ENCODE measurements at places on chromosomes 13 and 19.

- no peak for DNase-seq
Observed at GRCh38 chr13:111973605-111974340, 93.2 kb upstream of the SOX1 start.

DNA sequence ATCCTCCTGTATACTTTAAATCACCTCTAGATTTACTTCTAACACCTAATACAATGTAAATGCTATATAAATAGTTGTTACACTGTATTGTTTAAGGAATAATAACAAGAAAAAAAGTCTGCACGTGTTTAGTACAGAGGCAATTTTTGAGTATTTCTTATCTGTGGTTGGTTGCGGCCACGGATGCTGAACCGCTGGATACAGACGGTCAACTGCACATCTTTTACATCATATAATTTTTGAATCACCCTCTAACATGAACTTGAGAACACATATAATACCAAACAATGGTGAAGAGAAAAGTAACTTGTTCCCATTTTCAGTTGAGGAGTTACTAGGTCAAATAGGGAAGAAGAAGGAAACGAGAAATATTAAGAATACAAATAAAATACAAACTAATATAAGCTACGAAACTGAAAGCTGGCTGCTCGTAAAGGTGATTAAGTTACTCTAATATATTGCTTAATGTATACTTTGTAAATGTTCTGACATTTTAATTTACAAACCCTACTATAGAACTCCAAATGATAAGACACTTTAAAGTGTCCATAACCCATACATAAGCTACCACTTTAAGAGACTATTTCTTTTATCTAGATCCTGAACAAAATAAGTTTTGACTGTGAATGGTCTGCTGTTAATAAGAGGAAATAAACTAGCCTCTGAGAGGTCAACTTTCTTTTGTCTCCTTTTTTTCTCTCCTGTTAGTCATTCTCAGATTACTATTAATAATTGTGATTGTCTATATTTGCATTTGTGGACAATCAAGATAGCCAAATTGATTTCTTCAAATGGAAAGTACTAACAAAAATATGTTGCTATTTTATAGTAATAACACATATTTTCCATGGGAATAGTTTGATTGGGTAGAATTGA lies 457.4 kb downstream of the DIAPH3 start:
- no peak for DNase-seq

GRCh38 chr13:27349458-27349857 lies 75.0 kb upstream of the GTF3A start:
- no peak for DNase-seq

- DNase-seq = no peak
Observed at GRCh38 chr19:49552749-49553148, 24.9 kb downstream of the RCN3 start.

GRCh38 chr19:14515501-14516047 lies 2.6 kb downstream of the DNAJB1 start:
- DNase-seq = no peak

GRCh38 chr13:94878602-94879165 lies 166.3 kb upstream of the SOX21 start:
- no peak for DNase-seq

DNA sequence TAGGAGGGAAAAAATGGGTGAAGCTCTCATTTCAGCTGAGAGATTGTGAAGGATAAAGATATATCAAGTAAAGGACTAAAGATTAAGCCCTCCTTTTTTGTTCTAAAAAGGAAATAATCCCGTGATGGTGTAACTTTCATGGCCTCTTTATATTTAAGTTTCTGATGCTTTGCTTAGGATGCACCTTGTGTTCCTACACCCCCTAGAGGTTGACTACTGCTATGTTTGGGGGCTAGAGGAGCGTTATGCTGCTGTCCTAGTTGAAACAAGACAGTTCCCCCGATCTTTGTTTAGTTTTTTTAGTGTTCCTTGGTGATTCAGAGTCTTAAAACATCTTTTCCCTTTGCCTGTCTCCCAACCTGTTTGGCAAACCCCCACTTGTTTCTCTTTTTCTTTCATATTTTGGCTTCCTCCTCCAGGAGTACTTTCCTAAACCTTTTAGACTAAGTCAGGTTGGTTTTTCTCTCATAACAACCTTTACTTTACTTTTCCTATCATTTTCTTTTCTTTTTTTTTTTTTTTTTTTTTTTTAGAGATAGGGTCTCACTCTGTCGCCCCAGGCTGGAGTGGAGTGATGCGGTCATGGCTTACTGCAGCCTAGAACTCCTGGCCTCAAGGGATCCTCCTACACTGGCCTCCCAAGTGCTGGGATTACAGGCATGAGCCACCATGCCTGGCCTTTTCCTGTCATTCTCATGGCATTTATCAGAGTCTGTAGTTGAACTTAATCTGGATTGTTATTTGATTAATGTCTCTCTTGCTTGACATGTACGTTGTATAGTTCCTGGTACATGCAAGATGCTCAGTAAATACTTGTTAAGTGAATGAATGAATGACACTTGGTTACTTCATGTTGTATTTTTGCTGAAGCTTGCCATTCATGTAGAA lies 2.8 kb downstream of the UBA2 start:
- DNase-seq = peak; percentile 32

- no peak for DNase-seq
Observed at GRCh38 chr13:20125129-20125782, 35.6 kb downstream of the GJA3 start.

DNA sequence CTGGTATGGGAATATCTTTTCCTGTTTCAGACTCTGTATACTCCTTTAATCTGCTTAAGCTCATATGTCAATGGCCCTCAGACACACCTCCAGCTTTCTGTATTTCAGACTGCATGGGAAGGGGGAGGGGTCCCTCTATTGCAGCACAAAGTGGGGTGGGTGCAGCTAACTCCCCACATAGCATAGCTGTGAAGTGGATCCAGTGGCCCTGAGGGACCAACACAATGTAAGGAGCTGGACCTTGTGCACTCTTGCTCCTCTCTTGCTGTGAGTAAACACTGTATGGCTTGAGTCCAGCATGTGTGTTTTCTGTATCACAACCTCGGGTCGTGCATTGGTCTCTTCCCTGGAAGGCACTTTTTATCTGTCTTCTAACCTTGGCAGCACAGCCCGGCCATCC lies 669.9 kb downstream of the PCDH9 start:
- DNase-seq = no peak

- no peak for DNase-seq
Observed at GRCh38 chr19:49559443-49559842, 20.9 kb downstream of the NOSIP start.

DNA sequence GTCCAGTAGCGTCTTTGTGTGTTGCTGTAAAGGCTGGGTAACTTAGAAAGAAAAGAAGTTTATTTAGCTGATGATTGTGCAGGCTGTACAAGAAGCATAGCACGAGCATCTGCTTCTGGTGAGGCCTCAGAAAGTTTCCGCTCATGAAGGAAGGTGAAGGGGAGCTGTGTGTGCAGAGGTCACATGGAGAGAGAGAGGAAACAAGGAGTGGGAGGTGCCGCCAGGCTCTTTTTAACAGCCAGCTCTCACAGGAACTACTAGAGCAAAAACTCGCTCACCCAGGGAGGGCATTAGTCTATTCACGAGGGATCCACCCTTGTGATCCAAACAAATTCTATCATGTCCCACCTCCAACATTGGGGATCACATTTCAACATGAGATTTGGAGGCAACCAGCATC lies 99.8 kb downstream of the GPR12 start:
- no peak for DNase-seq

DNA sequence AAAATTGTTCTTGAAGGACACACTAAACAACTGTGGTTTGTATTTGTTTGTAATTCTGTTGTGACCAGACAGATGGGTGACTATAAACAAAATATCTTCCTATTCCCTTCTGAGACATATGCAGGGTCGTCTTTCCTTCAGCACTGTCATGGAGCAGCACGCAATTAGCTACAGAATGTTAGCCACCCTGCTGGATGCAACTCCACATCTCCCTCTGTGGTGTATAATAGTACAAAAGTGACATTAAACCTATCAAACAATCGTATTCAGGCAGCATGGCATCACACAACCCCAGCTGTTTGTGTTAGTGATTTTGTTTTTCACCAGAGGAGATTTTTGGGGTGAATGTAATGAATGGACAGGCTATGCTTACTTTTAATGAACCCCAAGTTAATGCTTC lies 146.2 kb downstream of the GPC6 start:
- DNase-seq = no peak

GRCh38 chr13:79796136-79796535 lies 315.2 kb downstream of the NDFIP2 start:
- DNase-seq = no peak

GRCh38 chr19:45906221-45906620 lies 3.8 kb upstream of the MYPOP start:
- DNase-seq = no peak

GRCh38 chr19:18059297-18059696 lies 27.4 kb downstream of the IL12RB1 start:
- DNase-seq = no peak

DNA sequence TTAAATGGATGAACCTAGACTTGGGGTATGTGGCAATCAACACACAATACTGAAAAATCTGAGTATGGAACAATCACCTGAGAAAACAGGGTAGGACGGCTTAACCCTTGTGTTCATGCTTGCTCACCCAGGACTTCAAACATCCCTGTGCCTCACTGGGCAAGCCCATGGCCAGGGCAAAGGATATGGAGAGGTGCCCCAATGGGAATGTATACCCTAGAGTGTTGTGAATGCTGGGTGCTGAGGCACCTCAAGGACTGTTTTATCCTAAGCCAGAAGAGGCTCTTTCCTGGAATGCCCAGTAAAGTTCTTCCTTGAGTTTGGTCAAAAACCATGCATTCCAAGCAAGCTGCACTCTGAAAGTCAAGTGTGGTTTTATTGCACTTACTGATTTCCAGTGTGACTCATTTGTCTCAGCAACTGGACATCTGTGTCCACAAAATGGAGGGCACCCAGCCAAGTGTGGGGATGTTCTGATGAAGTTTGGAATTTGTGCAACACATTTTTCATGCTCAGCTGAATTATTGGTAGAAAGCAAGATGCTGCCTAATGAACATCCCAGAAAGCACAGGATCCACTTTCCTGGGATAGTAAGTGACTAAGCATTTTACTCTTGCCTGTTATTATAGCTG lies 531.3 kb downstream of the RFC3 start:
- no peak for DNase-seq

DNA sequence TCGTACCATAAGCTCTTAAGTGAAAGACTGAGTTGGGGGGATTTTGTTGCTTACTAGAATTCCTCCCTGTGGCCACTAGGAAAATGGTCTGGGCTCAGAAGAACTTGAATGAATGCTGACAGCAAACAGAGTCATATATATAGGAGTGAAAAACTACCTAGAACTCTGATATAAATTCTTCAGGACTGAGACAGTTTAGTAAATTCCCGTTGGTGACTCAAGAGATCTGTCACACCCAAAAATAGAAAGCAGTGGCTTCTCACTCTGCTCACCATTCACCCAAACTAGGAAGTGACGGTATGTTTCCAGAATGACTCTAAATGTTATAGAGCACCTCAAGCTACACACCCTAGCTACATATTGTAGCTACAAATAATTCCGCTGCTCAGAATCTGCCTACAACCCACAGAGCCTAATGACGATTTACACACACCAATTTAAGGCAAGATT lies 116.2 kb downstream of the TBC1D4 start:
- DNase-seq = peak; percentile 48

DNA sequence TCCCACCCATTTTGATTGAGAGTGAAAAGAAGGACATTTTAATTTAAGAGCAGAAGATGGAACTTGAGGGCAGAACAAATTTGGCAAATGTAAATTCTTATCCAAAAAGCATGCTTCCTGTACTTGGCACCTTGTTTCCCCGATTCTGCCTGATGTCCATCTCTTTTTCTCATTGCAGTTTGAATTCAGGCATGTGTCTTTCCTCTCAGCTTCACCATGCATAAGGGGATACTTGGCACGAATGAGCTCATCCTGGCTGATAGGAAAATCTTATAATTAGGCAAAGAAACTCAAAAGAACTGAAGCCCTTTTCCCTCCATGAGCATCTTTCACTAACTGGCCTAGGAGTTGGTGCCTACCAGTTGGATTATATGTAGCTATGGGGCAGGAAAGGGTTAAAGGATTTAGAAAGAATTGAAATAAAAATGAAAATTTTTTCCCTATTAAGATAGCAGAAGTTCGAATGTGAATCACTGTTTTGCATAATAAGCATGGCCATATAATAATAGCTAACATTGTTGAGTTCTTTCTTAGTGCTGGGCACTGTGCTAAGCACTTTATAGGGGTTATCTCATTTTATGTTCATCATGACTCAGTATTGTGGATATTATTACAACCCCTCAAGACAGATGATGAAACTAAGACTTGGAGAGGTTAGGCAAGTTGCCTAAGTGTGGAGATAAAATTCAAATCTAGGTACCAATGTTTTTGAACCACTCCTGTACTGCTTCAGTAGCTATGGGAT lies 386.6 kb downstream of the KCNRG start:
- DNase-seq = no peak

DNA sequence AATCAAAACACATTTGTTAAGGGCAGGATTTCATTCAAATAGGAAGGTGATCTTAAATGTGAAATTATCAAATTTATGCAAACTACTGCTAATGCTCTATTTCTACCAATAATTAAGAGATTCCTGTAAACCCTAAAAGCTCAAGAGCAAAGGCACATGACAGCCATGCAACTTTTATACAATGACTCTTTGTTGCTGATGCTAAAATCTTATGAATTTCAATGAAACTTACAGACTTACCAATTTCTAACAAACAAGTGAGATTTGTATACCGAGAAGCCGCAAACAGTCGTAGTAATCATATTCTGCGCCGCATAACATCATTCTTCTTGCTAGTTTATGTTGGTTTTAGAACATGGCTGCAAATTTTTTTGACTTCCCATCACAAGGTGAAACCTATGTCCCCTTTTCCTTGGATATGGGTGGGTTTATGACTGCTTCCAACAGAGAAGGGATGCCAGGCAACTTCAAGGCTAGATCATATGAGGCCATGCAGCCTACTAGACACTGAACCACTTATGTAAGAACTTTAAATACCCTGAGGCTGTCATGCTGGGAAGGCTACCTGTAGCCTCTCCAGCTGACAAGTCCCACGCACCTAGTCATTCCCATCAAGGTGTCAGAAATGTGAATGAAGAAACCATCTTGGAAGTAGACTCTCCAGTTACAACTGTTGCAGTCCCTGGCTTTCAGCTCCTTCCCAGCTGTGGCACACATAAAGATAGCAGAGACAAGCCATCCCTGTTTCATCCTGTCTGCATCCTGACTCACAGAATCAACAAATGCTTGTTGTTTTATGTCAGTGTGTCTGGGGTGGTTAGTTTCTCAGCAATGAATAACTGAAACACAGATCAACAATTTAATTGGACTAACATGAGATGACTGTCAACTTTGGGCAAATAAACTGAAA lies 42.0 kb downstream of the LNX2 start:
- DNase-seq = no peak

Data from activated CD4-positive, alpha-beta T cell treated with anti-CD3 and anti-CD28 coated beads, Interleukin-2, amount 50 U/mL, for 24 hours (primary cell).